ENCODE measurements at places on chromosomes 2 and 18.

DNA sequence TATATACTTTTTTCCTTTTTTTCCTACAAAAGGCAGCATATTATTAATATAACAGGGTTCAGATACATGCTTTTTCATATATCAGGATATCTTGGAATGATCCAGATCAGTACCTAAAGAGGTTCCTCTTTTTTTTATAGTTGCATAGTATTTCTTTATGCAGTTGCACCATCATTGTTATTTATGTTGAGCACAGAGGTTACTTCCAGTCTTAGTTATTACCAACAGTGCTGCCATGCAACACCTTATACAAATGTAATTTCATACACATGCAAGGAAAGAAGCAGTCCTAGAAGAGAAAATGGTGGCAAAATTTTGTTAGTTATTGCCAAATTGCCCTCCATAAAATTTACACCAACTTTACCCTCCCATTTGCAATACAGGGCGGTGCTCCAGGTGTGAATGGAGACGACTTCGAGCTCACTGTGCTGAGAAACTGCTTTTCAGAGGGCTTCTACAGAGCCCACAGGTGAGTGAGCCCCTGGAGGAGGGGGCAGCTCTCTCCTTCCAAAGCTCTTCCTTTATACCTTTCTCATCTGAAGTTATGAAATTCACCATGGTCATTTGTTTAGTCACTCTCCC is 30.0 kb upstream of the KCMF1 start:
- DNase-seq, result no peak

DNA sequence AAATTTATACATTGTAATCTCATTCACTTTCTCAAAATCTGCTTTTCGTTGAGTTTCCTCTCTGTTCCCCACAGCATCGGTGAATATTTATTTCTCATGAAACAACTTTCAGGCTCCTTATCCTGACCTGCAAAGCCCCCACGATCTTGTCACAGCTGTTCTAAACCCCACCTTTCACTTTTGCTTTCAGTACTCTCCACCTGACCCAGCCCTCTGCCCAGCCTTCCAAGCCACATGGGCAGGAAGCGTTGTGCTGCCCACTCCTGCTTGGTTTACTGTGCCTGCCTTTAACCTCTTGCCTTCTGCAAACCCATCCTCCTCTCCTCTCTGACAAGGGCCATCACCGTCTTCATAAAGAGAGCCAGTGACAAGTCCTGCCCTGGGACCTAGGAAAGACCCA is 262.5 kb downstream of the GALR1 start:
- DNase-seq, result no peak

- no peak for DNase-seq
These were observed 6.4 kb downstream of the LGALSL start for GRCh38 chr2:64460330-64460729.

GRCh38 chr18:77572537-77572936 is 322.9 kb downstream of the GALR1 start:
- DNase-seq, result no peak

- DNase-seq, result peak; percentile 65
These were observed 50.6 kb downstream of the TRAF3IP1 start for GRCh38 chr2:238370823-238371372.

DNA sequence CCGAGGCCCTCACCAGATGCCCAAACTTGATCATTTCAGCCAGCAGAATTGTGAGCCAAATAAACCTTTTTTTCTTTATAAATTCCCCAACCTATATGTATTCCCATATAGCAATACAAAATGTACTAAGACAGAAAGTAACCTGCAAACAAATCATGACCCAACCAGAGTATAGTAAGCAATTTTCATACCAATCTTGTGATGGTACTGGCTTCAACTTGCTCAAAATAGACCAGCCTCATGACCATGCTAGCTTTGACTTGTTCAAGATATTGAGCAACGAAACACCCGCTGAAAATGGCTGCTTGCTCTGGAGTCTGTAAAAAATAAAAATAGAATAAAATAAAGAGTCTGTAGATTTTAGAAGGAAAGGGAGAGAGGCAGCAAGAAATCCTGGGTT is 97.6 kb downstream of the C1D start:
- DNase-seq, result no peak

DNA sequence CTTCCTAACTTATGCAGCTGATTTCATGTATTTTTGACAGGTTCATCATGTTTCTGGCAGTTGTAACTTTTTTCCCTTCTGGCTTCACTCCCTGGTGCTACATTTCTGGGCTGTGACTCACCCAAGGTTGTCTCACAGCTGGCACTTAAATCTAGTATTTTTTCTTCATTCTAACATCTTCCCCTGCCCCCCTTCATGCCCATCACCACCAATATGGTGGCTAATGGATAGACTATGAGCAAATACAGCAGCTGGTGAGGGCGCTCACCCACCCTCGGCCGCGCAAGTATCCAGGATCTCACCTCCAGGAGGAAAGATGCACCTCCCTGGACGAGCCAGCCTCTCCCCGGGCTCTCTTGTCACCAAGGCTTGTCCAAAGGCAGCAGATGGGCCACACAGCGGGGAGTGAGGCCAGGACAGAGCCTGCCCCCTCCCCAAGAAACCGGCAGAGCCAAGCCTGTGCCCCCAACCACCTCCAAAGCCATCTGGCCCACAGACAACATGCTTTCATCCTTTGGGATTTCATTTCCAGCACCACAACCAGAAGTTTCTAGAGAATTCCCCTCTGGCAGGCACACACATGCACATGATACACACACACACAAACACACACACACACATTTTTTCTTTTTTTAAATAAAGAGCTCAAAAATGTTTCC is 39.1 kb downstream of the ATOH8 start:
- no peak for DNase-seq

GRCh38 chr2:134782792-134783191 is 55.6 kb upstream of the ACMSD start:
- DNase-seq, result no peak

- no peak for DNase-seq
These were observed 90.8 kb upstream of the MEIS1 start for GRCh38 chr2:66344087-66344663.

DNA sequence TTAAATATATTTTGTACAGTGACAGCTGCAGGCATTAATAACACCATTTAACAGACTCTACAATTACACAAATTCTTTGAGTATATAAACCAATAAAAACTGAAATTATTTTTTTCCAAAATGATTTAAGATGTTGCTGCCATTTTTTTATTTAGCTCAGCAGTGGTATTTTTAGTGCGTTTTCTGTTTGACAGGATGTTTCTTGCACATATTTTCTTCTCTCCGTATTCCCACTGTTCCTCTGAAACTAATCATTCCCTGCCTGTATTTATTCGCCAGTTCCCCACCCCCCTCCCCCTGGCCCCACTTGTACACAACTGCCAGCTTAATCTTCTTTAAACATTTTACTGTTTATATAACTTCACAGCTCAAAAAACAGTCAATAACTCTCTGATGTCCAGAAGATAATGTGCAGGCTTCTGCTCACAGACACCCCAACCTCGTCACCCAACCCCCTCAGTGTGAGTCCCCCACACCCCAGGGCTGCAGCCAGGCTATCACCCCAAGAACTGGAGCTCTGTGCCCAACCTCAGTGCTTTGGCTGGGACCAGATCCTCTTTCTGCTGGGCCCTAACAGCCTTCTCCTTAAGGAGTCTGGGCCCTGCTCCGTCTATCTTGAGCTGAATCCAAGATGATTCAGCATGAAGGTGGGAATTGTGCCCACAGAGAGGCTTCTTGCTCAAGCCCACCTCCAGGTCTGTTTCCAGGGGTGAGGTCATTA is 41.6 kb upstream of the MAP4K4 start:
- no peak for DNase-seq

- DNase-seq, result no peak
These were observed 75.6 kb upstream of the ID2 start for GRCh38 chr2:8606226-8606625.

DNA sequence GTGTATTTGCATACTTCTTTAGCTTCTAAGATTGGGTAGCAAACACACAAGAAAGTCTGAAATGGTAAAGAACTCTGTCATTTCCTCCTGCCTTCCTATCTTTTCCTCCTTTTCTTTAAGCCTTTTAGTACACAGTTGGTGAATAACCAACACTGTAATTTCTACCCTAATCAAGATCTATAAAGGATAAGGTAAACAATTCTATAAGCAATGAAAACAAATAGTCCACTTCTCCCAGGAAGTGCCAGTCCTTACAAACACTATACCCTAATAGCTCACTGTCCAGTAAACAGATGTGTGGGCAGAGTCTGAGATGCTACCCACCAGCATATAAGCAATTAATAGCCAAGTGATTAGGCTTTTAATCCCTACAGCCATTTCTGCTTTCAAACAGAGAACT is 81.0 kb upstream of the TFCP2L1 start:
- DNase-seq, result no peak

GRCh38 chr2:12168791-12169388 is 422.5 kb downstream of the LPIN1 start:
- DNase-seq, result peak; percentile 70

DNA sequence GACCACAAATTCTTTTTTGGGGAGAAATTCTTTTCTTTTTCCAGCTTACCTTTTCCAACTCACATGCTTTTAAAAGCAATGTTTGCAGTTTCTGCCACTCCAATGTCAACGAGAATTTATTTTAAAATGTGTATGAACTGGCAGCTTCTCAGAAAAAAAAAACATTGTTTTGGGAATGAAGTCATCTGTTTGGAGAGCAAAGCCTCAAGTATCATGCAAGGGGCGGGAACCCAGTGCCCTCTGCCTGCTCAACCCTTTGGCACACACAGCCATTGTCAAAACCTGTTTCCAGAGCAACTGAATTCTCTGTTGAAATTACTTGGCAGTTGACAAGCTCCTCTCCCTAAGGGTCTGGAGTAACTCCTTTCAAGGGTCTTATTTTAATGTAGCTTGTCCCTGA is 128.5 kb downstream of the QPCT start:
- no peak for DNase-seq

GRCh38 chr2:80075719-80076118 is 228.8 kb downstream of the LRRTM1 start:
- DNase-seq, result no peak

DNA sequence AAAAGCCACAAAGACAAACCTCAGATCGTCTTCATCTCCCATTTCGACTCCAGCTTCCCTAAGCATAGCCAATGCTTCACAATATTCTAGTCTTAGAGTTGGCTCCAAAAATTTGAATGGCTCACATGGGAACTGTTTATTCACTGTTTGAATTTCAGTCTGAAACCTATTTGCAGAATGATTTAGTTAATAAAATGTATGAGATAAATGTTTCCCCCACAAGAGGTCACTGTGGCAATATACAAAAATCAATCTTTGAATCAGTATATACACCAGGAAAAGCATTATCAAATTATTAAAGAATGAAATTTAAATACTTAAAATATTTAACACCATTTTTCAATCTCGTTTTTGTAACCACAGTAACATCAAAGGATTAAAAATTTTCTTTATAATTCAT is 40.0 kb upstream of the MCM6 start:
- DNase-seq, result peak; percentile 35

DNA sequence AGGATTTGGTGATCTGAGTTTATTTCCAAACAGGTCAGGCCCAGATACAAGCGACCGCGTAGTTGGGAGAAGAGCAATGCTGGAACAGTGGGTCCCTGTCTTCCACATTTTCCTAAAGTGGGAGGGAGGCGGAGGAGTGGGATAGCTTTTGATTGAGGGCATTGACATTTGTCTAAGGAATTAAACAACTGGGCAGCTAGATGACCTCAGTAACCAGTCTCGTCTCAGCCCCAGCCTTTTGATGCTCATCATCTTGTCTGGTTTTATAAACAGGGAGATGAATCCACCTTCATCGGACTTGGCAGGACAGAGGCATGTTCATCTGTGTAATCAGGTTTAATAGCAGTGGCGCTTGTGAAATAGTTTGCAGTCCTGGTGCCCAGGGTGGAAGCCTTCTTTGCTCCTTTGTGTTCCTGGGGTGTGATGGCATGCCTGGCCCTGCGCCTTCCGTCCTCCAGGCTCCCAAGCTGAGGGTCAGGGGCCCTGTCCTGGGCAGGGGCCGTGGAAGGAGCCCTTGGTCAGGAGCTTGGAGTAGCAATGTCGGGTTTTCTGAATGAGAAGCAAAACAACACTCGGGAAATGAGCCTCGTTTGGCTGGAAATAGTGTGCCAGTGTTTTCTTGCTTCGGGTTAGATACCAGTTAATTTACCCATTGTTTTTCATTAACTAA is 193.8 kb downstream of the FAM210A start:
- no peak for DNase-seq

DNA sequence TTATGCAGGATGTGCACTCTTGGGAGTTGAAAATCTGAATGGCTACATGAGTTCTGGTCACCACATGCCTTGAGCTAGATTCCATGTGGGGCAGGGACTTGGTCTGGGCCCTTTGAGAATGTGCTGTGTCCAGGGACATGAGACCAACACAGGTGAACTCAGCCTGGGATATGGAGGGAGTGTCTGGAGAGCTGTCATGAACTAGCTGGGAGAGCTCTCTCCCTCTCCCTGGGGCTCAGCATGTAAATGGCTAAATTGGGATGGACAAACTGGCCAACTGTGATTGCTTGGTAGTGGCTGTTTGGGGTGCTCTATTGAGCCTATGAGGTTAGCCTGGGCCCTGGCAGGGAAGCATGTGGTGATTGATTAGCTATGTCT is 105.1 kb upstream of the HS6ST1 start:
- no peak for DNase-seq

DNA sequence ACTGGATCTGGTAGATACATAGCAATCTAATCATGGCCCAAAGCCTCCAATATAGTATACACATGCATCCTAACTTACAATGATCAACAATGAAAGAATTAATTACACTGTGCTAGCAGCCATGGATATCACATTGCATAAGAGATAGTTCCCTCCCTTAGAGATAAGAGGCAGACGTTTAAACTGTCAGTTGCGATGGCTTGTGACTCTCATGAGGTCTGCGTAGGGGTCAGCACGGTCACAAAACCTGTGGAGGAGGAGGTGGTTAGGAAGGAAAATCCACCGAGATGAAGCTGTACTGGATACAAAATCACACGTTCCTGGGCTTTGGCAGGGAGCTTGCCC is 800 bp upstream of the RALB start:
- no peak for DNase-seq

DNA sequence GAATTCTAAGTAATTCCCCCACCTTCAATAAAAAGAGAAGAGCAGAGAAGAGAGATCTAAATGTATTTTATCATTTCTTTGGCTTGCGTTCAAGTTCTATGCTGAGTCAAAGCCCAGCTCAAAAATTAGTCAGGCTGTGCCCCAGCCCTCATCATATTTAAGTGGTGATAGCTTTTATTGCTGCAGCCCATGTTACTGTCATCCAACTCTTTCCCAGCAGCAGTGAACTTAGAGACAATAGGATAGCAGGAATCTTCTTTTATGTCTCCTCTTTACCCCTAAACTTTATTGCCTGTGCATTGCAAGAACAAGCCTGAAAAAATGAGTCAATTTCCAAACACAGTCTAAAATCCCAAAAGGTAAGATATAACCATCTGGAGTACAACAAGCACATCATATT is 1599.3 kb upstream of the PIK3C3 start:
- DNase-seq, result no peak
